ENCODE measurements at places on chromosomes 12 and 14.

DNA sequence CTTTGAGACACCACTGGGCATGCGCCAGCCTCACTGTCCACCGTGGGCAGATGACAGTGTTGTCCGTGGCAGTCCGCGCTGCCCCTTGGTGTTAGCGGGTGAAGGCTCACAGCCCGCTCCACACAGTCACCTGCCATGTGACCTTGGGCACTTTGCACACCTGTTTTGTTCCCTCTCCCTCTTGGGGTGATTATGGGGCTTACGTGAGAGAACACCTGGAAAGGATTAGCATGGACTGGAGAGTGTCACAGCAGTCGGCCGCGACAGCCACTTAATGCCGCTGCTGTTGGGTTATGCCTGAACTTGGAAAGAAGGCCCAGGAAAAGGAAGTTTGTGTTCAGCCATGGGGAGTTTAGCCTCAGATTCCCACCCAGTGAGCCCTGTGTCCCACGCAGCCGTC, 94.2 kb downstream of the DDX51 start:
- DNase-seq: no peak

DNA sequence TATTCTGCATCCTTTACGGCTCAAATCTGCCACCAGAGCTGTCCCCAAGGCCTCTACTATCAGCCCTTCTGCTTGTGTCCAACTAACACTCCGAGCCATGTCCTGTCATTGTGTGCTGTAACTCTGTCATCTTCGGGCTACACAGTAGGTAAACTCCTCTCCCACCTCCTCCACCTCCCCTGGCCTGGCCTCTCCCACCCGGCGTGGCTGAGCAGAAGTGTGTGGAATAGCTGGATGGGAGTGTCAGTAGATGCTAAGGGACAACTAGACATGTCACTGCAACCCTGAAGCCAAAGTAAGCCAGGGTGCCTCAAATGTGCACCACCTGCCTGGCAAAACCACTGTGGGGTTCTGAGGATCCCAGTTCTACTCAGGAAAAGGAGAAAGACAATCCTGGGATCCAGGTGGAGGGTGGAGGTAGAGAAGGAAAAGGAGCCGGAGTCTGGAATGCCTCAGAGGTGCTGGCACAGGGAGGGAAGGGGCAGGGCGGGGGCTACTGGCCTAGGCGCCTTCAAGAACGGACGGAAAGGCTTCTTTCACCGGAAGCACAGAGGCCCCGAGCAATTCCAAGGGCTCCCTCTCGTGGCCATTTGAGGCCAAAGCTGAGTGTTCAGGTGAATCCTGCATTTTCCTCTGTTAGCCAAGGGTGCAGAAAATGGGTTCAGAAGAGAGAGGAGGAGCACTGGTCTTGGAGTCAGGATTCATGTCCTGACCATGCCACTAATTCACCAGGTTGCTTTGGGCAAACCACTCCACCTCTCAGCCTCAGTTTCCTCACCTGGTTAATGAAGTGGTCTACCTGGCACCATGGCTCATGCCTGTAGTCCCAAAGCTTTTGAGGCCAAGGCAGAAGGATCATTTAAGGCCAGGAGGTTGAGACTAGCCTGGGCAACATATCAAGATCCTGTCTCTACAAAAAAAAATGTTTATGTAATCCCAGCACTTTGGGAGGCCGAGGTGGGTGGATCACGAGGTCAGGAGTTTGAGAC, 20.5 kb upstream of the FAM181A start:
- DNase-seq: no peak

DNA sequence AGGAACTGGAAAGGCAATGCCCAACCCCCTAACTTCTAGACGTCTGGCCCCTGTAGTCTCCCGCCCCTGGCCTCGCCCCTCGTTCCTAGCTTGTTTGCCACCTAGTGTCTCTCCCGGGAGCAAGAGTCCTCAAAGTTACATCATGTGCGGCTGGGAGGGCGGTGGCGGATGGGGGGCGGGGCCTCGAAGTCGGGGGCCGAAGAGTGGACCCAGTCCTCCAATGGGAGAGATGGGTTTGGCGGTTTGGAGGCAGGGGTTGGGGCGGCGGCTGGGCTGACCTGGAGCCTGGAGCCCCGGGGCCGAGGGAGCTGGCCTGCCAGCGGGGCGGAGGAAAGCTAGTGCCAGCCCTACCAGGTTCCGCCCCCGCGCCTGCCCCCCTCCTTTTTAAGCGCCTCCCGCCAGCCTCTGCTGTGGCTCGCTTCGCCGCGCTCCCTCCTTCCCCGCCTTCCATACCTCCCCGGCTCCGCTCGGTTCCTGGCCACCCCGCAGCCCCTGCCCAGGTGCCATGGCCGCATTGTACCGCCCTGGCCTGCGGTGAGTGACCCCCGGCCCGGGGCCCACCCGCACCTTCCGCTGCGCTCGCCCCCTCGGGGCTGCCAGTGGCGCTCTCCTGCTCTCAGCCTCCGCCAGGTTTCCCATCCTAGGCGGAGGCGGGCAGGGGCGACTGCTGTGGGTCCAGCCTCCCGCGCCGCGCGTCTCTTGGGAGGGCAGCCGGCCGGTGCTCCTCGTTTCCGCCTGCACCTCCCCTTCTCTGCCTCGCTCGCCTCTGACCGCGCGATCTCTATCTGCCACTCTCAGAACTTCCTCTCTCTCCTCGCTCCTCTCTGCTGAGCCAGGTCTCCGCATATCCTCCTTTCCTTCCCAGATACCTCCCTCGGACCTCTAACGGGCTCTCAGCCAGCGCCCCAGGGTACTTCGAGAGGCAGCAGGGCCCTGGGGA, at the start of gene PCK2:
TSS of gene PCK2 (plus strand) at position 411 of the 940 bp plus-strand sequence. CDS start at position 506, 95 bp downstream.
- DNase-seq: peak; percentile 72

GRCh38 chr12:19042221-19042620, 87.3 kb upstream of the PLEKHA5 start:
- DNase-seq: no peak

DNA sequence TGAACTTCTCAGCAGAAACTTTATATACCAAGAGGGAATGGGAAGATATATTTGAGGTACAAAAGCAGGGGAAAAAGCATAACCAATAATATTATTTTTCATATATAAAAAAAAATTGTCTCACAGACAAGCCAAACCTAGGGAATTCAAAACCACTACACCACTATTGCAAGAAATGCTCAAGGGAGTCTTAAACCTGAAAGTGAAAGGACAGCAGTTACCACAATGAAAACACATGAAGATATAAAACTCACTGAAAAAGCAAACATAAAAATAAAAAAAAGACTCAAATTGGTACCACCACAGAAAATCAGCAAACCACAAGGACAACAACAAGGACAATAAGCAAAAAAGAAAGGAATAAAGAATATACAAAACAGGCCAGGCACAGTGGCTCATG, 131.9 kb downstream of the CEP128 start:
- no peak for DNase-seq

DNA sequence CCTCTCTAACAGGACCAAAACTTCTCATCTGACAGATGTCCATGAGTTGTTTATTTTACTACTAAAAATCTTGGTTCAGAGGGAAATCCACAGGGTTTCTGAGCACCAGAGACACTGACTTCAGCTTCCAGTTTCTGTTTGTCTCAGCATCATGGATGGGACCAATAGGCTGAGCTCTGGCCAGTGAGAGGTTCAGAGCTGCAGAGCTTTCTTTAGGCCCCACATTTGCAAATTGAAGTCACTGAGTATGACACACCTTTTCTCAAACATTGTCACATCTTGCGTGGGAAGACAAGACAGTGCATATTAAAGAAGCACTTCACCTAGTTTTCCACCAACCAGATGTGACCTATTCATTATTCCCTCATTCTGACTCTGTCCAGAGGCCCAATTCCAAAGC, 45.2 kb downstream of the RDH12 start:
- DNase-seq: no peak

GRCh38 chr14:35337269-35338255, 45.4 kb downstream of the PSMA6 start:
- no peak for DNase-seq

GRCh38 chr14:77979666-77980351, 179.9 kb downstream of the ADCK1 start:
- no peak for DNase-seq

GRCh38 chr14:67919259-67920032, 99.9 kb downstream of the RAD51B start:
- DNase-seq: no peak

DNA sequence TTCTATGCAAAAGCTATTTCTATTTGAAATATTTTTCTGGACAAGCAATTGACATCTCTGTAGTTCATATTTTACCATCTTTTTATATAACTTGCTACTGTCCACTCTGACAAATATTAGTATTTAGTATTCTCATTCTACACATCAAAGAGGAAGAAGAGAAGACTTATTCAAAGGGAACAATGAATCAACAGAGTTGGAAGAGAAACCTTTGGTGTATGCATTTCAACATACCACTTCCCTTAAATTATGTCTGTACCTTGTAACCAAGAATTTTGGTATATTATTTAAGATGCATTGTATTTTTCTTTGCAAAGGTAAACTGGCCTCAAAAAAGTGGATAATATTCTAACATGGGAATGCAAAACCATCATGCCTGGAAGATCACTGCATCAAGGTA, 72.1 kb upstream of the DUSP6 start:
- no peak for DNase-seq

DNA sequence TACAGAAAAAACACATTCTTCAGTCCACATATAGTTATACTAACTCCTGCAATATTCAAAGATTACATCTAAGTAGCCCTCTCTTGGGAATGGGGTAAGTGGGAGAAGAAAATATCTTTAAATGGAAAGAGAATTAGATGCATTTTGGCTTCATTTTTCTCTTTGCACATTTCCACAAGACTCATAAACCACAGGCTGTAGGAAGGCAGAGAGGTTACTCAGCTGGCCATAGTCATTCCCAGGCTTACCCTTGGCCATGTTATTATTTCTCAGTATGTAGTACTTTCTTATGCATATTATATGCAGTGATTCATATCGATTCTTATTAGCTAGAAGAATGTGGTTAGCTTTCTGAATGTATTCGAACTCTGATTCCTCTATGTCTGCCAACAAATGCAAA, 92.2 kb downstream of the PTPRR start:
- DNase-seq: no peak

- no peak for DNase-seq
These were observed 86.8 kb upstream of the ADAMTS20 start for GRCh38 chr12:43638806-43639205.
